Panc1 (cell line): ENCODE measurements at places on chromosomes 16 and 17.

DNA sequence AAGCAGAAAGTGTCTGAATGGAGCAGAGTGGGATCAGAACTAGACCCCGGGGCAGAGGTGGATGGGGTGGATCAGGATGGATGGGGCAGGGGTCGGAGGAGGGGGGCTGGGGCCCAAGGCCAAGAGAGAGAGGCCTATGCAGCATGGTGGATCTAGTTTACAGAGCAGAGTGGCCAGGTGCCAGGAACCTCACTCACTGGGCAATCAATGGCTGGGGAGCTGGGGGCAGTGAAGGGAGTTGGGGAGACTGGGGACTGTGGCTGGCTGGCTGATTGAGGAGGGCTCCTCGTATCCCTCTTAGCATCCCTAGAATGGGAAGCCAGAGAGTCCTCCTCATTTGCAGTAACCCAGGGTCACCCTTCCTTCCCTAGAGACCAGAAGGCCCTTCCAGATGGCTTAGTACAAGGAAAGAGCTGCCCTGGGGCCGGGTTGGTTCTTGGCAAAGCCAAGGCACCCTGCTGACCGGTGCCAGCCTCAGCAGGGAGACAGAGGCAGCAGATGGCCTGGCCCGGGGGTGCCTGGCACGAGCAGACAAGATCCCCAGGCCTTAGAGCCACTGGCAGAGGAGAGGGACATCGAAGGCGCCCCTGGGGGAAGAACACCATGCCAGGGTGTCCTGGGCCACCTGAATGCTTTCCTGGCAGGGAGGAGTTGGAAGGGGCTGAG lies 36.8 kb downstream of the SRCIN1 start:
- H3K36me3 ChIP-seq: no peaks in the 10 kb centered on the region
- DNase-seq: no peak
- no peak overlapping the region for H3K27ac ChIP-seq
- no peak overlapping the region for H3K4me3 ChIP-seq

DNA sequence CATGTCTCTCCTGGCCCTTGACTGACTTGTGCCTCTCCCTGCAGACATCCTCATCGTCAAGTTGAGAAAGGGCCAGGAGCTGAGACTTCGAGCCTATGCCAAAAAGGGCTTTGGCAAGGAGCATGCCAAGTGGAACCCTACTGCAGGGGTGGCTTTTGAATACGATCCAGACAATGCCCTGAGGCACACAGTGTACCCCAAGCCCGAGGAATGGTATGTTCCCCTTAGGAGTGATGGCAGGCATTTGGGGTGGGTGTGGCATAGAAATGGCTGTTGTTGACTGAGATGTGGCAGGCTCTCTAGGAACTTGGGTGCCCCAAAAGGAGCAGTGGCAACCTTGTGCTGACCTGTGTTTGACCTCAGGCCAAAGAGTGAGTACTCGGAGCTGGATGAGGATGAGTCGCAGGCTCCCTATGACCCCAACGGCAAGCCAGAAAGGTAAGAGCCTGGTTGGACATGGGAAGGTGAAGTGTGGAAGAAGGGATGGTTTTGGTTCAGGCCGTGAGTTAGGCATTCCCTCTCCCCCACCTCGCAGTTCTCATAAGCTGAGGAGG lies 7.5 kb downstream of the POLR2C start:
- no peaks in the 10 kb centered on the region for H3K27me3 ChIP-seq
- no peak overlapping the region for H3K27ac ChIP-seq
- peaks cover 7% of the 10 kb centered on the region; the same call in 1 of the 2 replicates for H3K4me1 ChIP-seq
- no peak overlapping the region for H3K4me3 ChIP-seq

- no peaks in the 10 kb centered on the region for H3K4me1 ChIP-seq
- no peak within 1 kb of the TSS for H3K27ac ChIP-seq
- peaks cover 32% of the 10 kb centered on the region for H3K36me3 ChIP-seq
Observed at GRCh38 chr17:28613931-28614381, at the start of gene RSKR. Gene RSKR, minus strand, starts transcription at chr17:28614185. Its CDS starts 24 bp downstream, at chr17:28614161.

- H3K4me1 ChIP-seq: no peaks in the 10 kb centered on the region
- no peaks in the 10 kb centered on the region for H3K27me3 ChIP-seq
- peak overlapping the region; percentile 7; the same call in 1 of the 2 replicates for H3K27ac ChIP-seq
- H3K36me3 ChIP-seq: no peaks in the 10 kb centered on the region
Observed at GRCh38 chr16:81140930-81141780, 45.0 kb upstream of the GCSH start.

- H3K4me1 ChIP-seq: no peaks in the 10 kb centered on the region
- H3K27ac ChIP-seq: no peak overlapping the region
- H3K4me3 ChIP-seq: no peak overlapping the region
- DNase-seq: no peak
- H3K36me3 ChIP-seq: no peaks in the 10 kb centered on the region
- no peaks in the 10 kb centered on the region for H3K27me3 ChIP-seq
Observed at GRCh38 chr16:65445313-65446260, 323.7 kb upstream of the CDH11 start.

GRCh38 chr17:79401704-79402674 lies 208.9 kb downstream of the RBFOX3 start:
- H3K27ac ChIP-seq: no peak overlapping the region
- H3K36me3 ChIP-seq: no peaks in the 10 kb centered on the region
- DNase-seq: no peak
- H3K27me3 ChIP-seq: peaks cover 18% of the 10 kb centered on the region
- peaks cover 8% of the 10 kb centered on the region; the same call in 1 of the 2 replicates for H3K4me1 ChIP-seq

- no peak for DNase-seq
- no peaks in the 10 kb centered on the region for H3K27me3 ChIP-seq
- peaks cover 4% of the 10 kb centered on the region; the same call in 1 of the 2 replicates for H3K36me3 ChIP-seq
- no peaks in the 10 kb centered on the region; the same call in 1 of the 2 replicates for H3K4me1 ChIP-seq
Observed at GRCh38 chr17:19977293-19978208, at the start of gene AKAP10. Gene AKAP10, minus strand, starts transcription at chr17:19977828. Its CDS starts 149 bp downstream, at chr17:19977679.

- H3K36me3 ChIP-seq: no peaks in the 10 kb centered on the region
- no peak overlapping the region for H3K4me3 ChIP-seq
- no peak overlapping the region for H3K27ac ChIP-seq
- DNase-seq: no peak
Observed at GRCh38 chr16:62863139-62863538, 826.9 kb upstream of the CDH8 start.
